ENCODE measurements at places on chromosomes 7 and 10.

DNA sequence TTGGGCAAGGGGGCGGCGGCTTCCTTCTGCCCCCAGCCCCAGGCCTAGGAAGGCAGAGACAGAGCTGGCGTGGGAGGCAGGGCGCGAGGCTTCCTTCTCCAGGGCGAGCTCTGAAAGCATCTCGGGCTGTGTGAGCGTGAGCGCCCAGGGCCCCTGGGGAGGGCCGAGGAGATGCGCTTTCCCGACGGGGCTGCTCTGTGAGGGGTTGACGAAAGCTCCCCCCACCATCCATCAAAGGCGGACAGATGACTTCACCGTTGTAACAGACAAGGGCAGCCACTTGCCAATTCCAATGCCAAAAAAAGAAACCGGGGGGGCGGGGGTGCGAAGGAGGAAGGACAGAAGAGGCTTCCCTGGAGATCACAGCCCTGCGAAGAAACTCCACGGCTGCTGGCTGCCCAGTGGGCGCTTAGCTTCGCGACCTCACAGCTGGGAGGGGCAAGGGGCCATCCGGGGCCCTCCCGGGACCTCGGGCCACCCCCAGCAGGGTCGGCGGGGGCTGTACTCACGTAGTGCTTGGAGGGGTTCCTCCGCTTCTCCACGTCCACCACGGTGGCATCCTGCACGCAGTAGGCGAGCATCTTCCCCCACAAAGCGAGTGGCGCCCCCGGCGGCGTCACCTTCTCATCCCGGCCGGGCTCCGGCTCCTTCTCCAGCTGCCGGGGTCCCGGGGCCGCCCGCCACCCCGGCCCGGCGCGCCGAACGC, 537 bp downstream of the SH3PXD2A start:
- no peak for DNase-seq

DNA sequence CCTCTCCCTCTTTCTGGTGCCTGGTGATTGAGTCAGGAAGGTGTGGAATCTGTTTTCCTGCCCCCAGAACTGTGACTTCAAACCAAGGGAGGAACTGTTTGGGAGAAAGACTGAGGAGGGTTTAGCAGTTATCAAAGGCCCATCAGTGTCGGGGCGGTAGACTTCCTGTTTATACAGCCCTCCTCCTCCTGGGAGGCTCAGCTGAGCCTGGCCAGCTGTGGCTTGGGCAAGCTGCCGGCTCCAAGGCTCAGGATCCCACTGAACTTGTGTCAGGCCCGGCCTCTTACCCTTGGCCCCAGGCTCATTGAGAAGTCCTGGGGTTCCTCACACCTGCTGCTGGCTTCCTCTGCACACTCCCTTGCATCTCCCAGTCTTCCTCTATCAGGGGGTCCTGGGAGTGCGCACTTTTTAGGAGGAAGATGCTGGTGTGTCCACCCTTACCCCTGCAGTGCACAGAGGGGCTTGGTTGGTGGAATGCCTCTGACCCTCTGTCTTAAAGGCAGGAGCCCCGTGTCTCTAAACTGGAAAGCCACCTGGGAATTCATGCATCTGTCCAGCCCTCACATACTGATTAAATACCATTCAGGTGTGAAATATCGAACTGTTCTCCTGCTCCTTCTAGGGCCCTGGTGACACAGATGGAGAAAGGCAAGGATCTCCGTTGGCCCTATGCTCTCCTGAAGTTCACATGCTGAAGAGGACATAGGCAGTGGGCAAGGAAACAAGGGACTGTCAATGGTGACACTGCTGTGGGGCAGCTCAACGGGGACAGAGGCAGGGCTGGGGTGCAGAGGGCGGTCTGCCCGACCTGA, 32.4 kb downstream of the CXCL12 start:
- no peak for DNase-seq

GRCh38 chr10:79116801-79117723, 48.3 kb downstream of the ZMIZ1 start:
- DNase-seq, result no peak

- no peak for DNase-seq
These were observed 162.8 kb upstream of the BMPER start for GRCh38 chr7:33742521-33742920.

- peak; percentile 25 for DNase-seq
These were observed at the start of gene PLAU for GRCh38 chr10:73910764-73911552. Gene PLAU (plus strand): TSS chr10:73911132. CDS start chr10:73911556, 424 bp downstream.

DNA sequence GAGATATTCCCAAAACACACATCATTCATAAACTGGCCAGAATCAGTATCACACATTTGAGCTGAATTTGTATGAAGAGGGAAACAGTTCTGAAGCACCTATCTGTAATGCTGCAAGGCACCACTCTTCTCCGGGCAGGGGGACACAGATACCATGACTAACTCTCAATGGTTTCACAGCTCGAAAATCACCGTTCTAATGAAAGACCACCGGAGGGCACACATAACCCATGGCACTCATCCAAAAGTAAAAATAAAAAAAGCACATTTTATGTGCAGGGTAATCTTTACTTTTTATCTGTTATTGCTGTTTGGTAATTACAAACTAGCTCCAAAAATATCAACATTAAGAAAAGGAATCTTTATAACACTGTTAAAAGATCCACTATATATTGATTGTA, 137.5 kb downstream of the PARD3 start:
- DNase-seq, result no peak

DNA sequence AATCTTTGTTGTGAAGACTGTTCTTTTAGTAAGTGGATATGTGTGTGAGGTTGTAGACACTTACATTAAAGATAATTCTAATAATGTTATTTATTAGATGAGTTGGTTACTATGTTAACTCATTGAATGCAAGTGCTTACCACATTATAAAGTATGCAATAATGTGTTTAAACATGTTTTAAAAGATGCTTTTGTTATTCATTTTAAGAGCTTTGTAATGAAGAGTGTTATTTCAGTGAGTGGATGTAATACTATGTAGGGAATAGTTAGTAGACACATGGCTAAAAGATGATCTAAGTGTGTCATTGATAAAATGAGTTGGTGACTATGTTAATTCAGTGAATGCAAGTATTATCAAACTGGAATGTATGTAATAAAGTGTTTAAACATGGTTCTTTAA, 70.0 kb upstream of the VOPP1 start:
- DNase-seq, result no peak

DNA sequence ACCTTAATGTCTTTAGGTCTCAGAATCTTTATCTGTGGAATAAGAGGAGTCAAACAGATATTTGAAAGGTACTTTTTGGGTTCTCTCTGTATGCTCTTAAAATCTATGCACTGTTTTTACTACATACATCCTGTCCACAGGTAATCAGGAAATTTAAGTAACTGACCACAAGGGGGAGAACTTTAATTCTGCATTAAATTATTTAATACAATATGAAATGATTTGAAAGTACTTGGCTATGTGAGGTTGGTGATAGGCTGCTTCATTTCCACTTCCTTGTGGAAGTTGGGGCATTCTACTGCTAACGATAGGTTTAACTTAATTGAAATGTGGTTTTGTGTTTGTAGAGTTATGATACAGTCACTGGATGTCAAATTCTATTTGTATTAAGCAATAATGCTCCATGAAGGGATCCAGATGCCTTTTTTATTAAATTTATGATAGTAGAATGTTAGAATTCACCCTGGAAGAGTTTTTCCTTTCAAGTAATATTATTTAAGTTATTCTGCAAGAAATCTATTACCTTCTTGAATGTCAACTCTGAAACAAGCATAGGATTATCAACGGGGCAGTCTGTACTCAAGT, 6.0 kb downstream of the TEX47 start:
- no peak for DNase-seq
